ENCODE measurements at places on chromosomes 7 and 10.

DNA sequence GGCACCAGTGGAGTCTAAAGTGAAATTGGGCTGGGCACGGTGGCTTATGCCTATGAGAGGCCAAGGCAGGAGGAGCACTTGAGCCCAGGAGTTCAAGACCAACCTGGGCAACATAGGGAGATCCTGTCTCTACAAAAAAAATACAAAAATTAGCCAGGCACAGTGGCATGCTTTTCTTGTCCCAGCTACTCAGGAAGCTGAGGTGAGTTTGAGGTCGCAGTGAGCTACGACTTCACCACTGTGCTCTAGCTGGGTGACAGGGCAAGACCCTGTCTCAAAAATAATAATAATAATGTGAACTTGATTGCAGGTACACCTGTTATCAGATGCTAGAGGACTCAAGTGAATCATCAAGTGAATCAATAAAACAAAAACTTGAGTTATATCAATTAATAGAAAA lies 108.0 kb downstream of the BTAF1 start:
- no peak for DNase-seq

GRCh38 chr7:41878309-41879295 lies 175.7 kb upstream of the INHBA start:
- no peak for DNase-seq

GRCh38 chr7:134945691-134946090 lies 40.6 kb upstream of the AGBL3 start:
- DNase-seq, result no peak

DNA sequence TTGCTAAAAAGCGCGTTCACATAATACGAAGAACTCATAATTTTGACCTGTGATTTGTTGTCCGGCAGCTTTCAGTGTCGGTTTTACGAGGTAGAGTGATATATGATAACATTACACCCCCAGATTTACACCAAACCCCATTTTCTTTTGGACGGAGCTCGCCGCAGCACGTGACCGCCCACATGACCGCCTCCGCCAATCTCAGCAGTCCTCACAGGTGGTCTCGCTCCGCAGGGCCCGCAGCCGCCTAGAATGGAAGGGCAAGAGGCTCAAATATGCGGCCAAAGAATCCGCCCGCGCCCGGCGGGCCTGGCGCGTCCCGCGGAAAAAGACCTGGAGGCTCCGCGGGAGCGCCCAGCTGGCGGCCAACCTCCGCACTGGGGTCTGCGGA lies at the start of gene HOXA7:
Gene HOXA7 (minus strand): TSS at position 168 of the 391 bp plus-strand sequence. CDS start 130 bp downstream, at position 38.
- DNase-seq, result no peak

GRCh38 chr7:33108554-33109004 lies 625 bp downstream of the RP9 start:
- DNase-seq, result no peak

- DNase-seq, result no peak
Observed at GRCh38 chr7:135300913-135301765, 67.5 kb downstream of the STRA8 start.

DNA sequence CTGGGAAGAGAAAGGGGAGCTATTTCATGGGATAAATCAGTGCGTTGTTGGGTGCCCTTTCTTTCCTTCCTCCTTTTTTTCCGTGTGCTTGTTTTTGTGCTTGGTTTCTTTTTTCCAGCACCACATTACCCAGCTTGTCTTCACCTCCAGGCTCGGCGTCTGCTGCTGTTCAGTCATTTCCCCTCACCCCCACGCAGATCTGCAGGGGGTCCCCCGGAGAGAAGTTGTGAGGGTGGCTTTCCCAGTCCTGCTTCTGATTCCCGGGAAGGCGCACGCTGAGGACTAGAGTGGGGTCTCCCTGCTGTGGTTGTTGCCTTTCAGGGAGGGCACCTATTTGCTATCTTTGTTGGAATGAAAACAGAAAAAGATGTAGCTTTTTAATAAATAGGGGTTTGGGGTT lies 1.6 kb downstream of the CAMK1D start:
- no peak for DNase-seq

DNA sequence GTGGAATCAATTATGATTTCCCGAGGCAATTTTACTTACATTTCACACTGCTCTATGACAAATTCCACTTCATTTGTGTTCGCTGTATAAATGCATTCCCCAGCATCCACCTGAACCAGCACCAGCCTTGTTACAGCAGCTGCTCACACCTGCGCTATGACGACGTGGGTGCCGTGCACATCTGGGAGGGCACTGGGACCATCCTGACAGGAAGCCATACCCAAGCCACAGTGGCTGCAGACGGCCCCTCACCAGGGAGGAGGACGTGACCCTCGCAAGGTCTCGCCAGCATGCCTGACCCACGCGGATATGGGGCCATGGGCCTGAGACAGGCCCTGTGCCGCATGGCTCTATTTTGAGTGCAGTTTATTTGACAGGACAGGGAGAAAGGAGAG lies 201.3 kb downstream of the MAD1L1 start:
- DNase-seq, result no peak

Measured in stimulated activated CD8-positive, alpha-beta memory T cell treated with anti-CD3 and anti-CD28 coated beads, Interleukin-7, amount 100 ng/mL, for 1 hour (primary cell).